ENCODE measurements at places on chromosomes 2 and 18.
A peak's percentile ranks its signal among the peaks of the same experiment; 100 is the strongest.

DNA sequence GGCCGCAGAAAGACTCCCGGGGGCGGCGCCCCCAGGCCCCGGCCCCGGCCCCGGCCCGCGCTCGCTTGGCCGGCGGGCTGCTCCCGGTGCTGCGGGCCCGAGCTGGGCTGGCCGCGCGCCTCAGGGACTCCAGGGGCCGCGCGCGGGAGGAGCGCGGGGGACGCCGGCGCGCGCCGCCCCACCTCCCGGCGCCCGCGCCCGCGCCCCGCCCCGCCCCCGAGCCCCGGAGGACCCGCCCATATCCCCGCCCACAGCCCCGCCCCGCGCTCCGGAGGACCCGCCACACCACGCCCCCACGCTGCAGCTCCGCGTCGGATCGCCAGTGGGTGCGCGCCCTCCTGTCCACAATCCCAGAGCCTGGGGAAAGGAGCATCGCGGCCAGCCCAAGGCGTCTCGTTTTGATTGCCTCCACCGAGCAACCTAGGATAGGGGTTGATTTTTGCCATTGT, at the start of gene PARD6G:
Gene PARD6G (minus strand): TSS at position 122 of the 449 bp plus-strand sequence. CDS start 166 bp downstream, outside the sequence.
- DNase-seq: peak; percentile 59

- no peak for DNase-seq
Measured at GRCh38 chr18:9120796-9121195, 15.8 kb upstream of the ANKRD12 start.

DNA sequence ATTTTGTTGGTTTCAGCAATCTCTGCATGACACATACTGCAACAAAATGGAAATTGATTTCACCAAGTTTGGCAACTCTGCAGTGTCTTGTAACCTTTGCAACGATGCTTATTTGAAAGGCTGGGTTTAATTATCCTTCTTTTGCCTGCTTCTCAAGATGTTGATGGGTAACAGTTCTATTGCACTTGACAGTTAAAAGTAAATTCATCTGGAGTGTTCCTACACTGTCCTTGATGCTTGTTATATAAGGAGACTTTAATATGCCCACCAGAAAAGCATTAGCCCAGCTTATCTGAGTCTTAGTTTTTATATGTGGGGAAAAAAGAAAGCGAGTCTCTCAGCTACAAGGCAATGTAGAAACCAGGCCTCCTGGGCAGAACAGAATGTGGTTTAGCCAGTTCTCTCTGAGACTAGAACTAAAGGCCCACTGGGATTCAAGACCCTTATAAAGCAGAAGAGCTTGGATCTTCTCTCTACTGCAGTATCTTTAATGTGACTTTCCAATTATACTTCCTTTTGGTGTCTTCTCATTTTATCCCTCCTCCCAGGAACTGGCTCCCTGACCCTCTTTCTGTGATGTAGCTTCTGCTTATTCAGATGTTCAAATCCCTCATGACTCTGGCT, 106.8 kb upstream of the LYPD6 start:
- no peak for DNase-seq

DNA sequence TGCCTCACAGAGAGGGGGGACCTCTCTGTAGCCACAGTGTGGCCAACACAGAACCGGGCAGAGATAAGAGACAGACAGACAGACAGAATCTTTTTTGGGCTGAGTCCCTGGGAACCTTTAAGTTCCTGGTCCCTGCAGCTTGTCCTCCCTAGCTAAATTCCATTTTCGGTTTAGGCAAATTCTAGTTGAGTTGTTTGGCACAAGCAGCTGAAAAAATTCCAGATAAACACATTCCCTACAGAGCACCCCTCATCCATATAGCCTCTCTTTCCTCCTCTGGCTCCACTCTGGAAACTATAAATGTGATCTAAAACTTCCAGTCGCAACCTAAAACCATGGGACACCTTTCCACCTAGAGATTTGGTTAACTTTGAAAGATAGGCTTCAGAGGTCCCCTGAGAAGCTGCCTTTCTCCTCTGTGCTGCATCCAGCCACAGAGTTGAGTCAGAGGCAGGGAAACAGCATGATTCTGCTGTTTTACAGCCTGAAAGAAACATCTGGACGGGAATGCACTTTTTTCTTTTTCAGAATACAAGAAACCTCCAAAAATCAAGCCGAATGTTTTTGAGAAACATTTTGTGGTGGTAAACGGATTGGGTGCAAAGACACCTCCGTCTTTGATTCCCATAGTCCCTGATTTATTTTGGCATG, 30.9 kb downstream of the SLC4A3 start:
- no peak for DNase-seq

DNA sequence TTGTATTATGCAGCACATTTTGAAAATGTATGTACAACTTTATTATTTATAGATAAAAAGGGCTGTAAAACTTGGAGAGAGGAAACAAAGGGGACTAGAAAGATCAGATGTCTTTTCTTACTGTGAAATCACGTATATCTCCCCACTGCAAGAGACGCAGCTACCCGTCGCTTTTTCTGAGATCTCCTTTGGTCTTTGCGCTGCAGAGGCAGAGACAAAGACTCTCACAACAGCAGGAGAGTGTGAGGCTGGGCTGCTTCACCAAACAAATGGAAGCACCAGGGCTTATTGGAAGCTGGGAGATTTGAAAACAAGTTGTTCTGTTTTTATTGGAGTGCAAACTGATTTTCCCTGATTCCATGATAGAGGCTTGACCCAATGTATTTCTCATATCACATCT, 129.0 kb upstream of the PARD3B start:
- no peak for DNase-seq

- DNase-seq: no peak
Measured at GRCh38 chr2:176525086-176525485, 255.8 kb downstream of the MTX2 start.

- DNase-seq: no peak
Measured at GRCh38 chr2:206127656-206128055, 31.6 kb downstream of the NDUFS1 start.

- no peak for DNase-seq
Measured at GRCh38 chr2:29504746-29505145, 389.5 kb downstream of the CLIP4 start.

GRCh38 chr2:8371653-8372052, 310.2 kb upstream of the ID2 start:
- DNase-seq: no peak

DNA sequence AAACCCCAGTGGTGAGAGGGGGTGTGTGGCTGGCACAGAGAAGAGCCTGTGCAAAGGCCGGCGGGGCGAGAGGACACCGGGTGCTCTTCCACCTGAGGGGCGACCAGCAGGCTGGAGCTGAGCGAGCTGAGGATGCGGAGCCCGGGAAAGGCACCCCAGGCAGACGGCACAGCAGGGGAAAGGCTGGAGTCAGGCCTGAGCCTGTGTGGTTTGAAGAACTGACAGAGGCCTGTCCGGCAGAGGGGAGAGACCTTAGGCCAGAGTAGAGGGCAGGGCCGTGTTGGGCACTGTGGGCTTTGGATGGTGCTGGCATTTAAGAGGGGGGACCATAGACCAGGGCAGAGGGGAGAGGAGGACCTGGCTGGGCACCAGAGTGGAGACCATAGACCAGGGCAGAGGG, 149.8 kb downstream of the RTP5 start:
- no peak for DNase-seq

GRCh38 chr2:70991742-70992141, 2.9 kb downstream of the TEX261 start:
- no peak for DNase-seq

DNA sequence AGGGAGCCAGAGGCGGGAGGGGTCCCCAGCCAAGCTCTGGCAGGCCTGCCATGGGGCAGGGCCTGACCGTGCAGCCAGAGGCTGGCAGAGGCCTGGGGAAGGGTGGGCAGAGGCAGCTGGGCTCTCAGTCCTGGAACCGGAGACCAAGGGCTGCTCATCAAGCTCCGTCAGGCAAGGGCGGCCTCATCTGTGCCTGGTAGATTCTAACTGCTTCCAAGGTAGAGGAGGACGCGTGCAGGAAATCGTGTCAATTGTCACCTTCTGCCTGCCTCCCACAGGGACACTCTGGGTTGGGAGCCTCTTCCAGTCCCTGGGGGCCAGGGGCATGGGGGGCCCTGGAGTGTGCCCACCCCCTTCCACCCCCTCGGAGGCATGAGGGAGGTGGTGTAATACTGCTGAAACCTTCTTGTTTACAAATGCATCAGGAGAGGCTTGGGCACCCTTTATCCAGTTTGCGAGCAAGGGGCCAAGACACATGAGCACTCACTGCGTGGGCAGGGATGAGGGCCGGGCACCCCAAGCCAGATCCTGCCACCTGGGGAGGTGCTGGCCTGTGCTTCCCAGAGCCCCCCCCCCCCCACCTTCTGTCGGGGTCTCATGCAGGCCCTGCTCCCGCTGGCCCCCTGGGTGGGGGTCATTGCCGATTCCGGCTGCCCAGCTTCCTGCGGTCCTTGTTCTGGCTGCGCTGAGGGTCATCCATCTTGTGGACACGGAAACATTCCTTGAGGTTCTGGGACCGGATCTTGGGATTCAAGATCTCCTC, 9.0 kb downstream of the SNORC start:
- DNase-seq: no peak

GRCh38 chr2:241599615-241600014, 37.3 kb downstream of the THAP4 start:
- no peak for DNase-seq
